ENCODE measurements at places on chromosomes 5 and 9. TPM values are rescaled to one million over a fixed set of nuclear protein-coding genes. Genes with fewer than 3 reads are reported as not detected.

The POLR1E gene
- total RNA-seq = 57.2 TPM

The MLANA gene
- not detected for total RNA-seq

The IL9 gene
- total RNA-seq = not detected

The SLC6A18 gene
- total RNA-seq = not detected

The BAAT gene
- not detected for total RNA-seq

DNA sequence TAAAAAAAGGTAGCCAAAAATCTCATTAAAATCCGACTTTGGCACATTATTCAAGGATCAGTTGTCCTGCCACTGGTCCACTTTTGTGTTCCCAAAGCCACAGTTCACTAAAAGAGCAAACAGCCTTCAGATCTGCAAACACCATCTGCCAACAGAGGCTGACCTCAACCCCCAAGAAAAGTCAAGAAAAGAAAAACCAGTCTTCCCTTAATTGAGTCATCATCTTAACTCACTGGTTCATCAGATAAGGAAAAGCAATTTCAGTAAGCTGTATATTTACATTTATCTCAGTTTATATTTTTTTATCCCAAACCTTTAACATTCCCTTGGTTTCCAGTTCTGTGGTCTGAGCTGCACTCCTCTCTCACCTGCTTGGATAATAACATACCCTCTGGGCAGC lies 21.2 kb downstream of the RASEF start:
- DNase-seq = peak; percentile 41

DNA sequence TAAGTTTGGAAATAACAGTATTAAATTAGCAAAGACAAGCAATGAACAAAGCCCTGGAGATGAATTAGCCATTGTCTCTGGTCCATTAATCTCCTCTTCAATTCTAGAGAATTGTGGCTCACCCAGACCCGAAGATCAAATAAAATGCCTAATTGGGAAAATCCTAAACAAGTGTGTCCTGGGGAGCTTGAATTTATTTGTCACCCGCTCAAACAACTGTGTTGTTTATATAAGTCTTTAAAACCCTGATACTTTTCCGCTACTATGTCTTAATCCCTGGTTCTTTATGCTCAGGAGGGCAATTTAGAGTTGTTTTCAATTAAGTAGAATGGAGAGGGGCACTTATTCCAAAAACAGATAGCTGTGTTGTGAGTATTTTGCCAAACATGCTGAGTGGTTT lies 128.4 kb downstream of the ANXA1 start:
- no peak for DNase-seq

- DNase-seq = no peak
Measured at GRCh38 chr9:126986506-126986951, 71.9 kb downstream of the RALGPS1 start.

GRCh38 chr5:17365811-17366138 lies 132.3 kb upstream of the TAF11L2 start:
- DNase-seq = peak; percentile 93

DNA sequence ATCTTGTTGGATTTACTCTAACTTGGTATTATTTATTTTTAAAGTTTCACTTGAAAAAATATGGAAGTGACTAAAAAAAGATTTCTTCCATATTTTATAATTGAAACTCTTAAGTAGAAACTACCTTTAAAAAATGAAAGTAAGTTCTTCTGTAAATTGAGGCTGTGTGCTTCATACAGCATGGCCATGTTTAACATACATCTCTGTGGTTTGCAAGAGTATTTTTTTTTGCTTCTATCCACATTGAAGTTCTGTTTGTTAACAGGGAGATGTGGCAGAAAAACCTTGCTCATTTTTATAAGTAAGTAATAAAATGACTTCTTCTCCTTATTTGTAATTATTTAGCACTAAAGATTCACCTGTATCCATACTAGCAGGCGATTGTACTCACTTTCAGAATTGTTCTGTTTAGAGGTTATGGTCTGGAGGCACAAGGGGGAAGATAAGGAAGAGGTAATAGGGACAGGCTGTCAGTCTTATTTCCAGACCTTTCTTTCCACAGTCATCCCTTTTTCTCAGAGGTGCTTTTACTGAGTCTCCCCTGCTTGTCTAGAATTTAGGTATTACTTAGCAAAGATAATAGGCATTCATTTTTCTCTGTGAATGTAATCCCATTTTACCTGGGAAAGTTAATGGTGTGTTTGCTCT lies 16.0 kb downstream of the FYB1 start:
- DNase-seq = no peak

GRCh38 chr9:91757782-91758181 lies 192.2 kb downstream of the ROR2 start:
- no peak for DNase-seq

DNA sequence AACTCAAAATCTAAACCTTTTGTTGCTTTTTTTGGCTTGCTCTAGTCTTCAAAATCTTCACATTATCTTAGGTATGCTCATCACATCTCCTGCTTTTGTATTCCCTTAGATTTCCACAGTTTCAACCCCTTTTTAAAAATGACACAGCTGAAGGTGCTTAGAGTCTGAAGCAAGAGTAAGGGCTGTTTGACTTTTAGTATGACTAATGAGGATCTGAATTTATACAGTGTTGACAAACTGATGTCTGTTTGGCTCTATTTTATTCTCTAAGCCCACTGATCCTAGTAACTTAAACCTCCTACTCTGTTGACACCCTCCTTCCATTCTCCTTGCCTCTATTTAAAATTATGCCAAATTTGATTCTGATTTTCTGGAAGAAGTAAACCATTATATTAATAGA lies 200.1 kb downstream of the MCTP1 start:
- DNase-seq = no peak

DNA sequence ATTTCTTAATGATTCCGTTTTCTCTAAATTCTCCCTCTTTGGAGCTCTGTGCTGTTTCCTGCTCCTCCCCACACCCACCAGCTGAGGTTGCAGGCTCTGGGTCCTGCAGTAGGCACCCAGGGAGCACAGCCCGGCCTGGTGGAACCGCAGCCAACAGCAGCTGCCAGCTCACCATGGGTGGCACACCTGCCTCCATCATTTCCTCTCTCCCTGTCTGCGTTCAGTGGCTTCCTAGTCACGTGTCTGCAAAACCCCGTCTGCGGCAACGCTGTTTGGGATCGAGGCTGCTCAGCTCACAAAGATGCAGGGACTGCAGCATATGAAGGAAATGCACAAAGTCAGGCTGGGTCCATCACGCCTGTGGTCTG lies 367.8 kb downstream of the IRX2 start:
- DNase-seq = no peak

DNA sequence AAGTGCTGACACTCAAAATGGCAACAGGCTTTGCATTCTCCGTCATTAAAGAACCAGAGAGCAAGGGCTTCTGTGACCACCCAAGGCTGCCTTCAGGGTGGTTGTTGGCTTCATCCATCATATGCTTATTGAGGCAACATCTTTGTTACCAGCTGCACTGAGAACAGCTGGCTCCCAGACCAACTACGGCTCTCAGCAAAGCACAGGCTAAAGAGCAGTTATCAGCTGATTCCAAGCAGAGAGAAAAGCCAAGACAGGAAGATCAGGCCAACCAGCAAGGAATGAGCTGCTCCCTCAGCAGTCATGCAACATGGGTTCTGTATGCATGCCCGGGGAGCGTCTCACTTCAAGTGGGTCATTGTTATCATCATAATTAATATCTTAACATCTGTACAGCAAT lies 358.9 kb downstream of the ACTL7B start:
- no peak for DNase-seq

GRCh38 chr5:52010454-52010853 lies 627.2 kb downstream of the ISL1 start:
- no peak for DNase-seq

GRCh38 chr5:150765799-150766169 lies 7.0 kb upstream of the DCTN4 start:
- no peak for DNase-seq

Measured in H4 (cell line).